Gastrocnemius medialis (tissue), 4 donors: ENCODE measurements at places on chromosomes 6 and 20. TPM values are rescaled to one million over a fixed set of nuclear protein-coding genes. Genes with fewer than 3 reads are reported as not detected.

The LAMP5 gene
- not detected for total RNA-seq

The SLPI gene
- 390 TPM for total RNA-seq

The RNF144B gene
- 39.2 TPM for total RNA-seq

The SLC22A3 gene
- total RNA-seq: 54.6 TPM

The C6orf58 gene
- not detected for total RNA-seq

The MAD2L1BP gene
- total RNA-seq: 55.4 TPM

The AURKA gene
- total RNA-seq: 1.6 TPM

The SALL4 gene
- total RNA-seq: not detected

The F13A1 gene
- total RNA-seq: 38.5 TPM
